ENCODE measurements at places on chromosomes 7 and 10. TPM values are rescaled to one million over a fixed set of nuclear protein-coding genes. Genes with fewer than 3 reads are reported as not detected.

- H3K36me3 ChIP-seq, result peaks cover 5% of the 10 kb centered on the region
- DNase-seq, result no peak
- H3K27me3 ChIP-seq, result no peaks in the 10 kb centered on the region
- H3K4me1 ChIP-seq, result peaks cover 11% of the 10 kb centered on the region
- H3K27ac ChIP-seq, result peak overlapping the region; percentile 35
These were observed 4.8 kb downstream of the DYNC2I1 start for GRCh38 chr7:158861004-158861787.

GRCh38 chr7:75718390-75719031 is 20.2 kb downstream of the HIP1 start:
- H3K27ac ChIP-seq, result no peak overlapping the region
- H3K36me3 ChIP-seq, result no peaks in the 10 kb centered on the region
- H3K4me3 ChIP-seq, result no peak overlapping the region
- H3K27me3 ChIP-seq, result no peaks in the 10 kb centered on the region
- peaks cover 1% of the 10 kb centered on the region for H3K4me1 ChIP-seq

The ERVW-1 gene
- total RNA-seq, result 0.25 TPM

The CUZD1 gene
- total RNA-seq, result 0.94 TPM

- no peaks in the 10 kb centered on the region for H3K27me3 ChIP-seq
- no peaks in the 10 kb centered on the region for H3K4me1 ChIP-seq
These were observed 386.8 kb upstream of the POT1 start for GRCh38 chr7:125316466-125316865.

DNA sequence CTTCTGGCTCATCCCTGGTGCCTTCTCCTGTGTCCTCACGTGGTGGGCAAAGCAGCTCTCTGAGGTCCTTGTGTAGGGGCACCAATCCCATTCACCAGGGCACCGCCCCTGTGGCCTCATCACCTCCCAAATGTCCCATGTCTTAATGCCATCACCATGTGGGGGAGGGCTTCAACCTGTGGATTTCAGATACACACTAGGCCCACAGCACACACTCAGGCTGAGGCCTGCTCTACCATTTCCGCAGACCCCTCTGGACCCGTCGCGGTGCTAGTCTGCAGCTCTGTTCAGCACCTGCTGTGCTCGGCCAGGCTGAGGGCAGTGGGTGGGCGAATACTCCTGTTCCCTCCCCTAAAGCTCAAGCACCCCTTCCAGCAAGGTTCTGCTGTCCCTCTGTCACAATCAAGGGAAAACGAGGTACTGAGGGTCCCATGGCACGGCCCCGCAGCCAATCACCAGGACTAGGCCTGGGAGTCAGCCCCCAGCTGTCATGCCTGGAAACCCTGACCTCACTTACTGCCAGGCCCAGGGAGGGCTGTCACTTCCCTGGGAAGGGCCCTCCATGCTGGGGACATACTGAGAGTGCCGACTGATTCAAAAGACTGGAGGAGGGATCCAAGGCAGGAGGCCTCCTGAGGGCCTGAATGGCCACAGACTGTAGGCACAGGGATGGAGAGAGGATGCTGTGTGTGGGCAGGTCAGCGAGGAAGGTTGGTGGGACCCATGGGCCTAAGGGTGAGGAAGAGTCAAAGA is 123.8 kb upstream of the RET start:
- peaks cover 18% of the 10 kb centered on the region for H3K4me1 ChIP-seq
- no peak overlapping the region for H3K27ac ChIP-seq
- H3K27me3 ChIP-seq, result no peaks in the 10 kb centered on the region
- no peak overlapping the region for H3K4me3 ChIP-seq

DNA sequence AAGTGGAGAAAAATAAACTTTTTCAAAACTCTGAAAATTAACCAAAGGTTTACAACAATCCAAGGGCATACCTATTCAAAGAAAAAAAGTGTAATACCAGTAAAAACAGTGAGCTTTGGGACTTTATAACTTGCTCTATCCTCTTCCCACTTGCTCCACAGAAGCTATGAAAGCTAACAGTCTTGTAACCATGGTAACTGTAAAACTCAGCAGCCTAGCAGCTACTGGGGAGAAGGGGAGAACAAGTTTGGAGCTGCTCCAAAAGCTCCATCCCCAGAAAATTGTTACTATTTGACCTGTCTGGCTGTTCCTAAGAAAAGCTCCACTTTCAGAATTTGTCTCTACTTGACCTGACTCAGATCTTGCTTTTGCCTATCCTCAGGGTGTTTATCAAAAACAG is 191.5 kb downstream of the OTUD1 start:
- no peaks in the 10 kb centered on the region for H3K36me3 ChIP-seq
- H3K4me3 ChIP-seq, result no peak overlapping the region
- no peak overlapping the region for H3K27ac ChIP-seq
- H3K27me3 ChIP-seq, result no peaks in the 10 kb centered on the region

- H3K27ac ChIP-seq, result no peak overlapping the region
- no peak overlapping the region for H3K4me3 ChIP-seq
- H3K36me3 ChIP-seq, result peaks cover 6% of the 10 kb centered on the region
- no peaks in the 10 kb centered on the region for H3K27me3 ChIP-seq
- peaks cover 13% of the 10 kb centered on the region for H3K4me1 ChIP-seq
- DNase-seq, result peak; percentile 75
These were observed 42.5 kb downstream of the VCL start for GRCh38 chr10:74040200-74041126.
